RCC 7860 (cell line): ENCODE measurements at places on chromosomes 11 and 22.

- no peak for DNase-seq
These were observed 8.9 kb upstream of the DCHS1 start for GRCh38 chr11:6664551-6664950.

GRCh38 chr11:22276535-22276934, 61.6 kb upstream of the SLC17A6 start:
- DNase-seq: no peak

DNA sequence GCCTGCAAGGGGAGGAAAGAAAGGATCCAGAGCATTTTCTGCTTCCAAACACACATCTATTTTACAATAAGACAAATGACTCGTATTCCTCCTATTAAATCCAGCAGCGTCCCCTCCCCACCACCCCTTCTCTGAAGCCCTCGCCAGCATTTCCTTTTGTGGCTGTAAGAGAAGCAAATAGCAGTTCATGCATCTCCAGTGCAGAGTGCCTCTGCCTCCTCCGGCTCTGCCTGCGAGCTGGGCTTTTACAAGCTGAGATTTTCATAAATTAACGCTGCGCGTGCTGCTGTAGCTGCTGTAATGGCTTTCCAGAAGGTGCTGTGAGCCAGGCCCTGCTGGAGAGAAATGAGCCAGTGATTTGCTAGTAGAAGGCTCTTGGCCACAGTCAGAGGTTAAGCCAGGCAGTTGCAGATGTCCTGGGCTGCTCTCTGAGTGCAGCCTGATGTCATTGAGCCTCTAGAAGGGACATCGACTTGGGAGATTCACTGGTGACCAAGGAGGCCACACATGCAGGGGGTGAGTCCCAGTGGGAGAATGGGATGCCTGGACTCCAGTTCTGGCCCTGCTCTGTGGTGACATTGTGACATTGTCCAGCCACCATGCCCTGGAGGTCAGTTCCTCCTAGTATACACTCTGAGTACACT, 134.5 kb upstream of the NAV2 start:
- DNase-seq: no peak

GRCh38 chr11:115871161-115871760, 367.0 kb upstream of the CADM1 start:
- DNase-seq: no peak

DNA sequence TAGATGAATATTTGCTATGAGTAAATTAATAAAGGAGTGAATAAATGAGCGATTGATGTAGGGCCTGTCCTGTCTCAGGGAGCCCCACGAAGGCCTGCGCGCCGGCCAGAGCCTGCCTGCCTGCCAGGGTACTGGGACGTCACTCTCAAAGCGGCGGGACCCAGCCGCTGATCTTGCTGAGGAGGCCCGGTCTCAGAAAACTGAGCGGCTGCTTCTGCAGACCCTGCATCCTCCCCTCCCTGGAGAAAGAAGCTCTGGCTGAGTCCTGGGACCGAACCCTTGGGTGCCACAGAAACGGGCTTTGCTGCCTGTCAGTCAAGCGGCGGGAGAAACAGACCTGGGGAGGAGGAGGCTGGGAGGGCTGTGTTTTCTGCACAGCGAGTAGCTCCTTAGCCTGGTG, 91.6 kb upstream of the B3GAT1 start:
- no peak for DNase-seq

DNA sequence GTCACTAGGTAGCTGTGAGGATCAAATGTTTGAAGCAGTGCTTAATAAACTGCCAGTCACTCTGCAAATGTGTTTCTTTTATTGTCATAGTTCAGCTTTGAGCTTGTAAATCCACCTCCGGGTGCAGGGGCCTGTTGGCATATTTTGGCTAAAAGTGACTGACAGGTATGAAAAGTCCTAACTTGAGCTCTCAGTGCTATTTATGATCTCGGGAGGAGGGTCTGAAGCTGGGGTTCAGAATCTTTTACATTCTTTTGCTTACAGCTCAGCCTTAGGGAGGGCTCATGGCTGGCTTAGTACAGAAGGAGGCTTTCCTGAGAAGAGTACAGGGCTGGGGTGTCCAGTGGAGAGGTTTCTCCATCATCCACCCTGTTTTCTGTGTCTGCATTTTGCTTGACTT, 1.5 kb downstream of the ASPHD2 start:
- no peak for DNase-seq

GRCh38 chr22:42069801-42070516, 653 bp downstream of the NAGA start:
- DNase-seq: no peak

- no peak for DNase-seq
These were observed 20.4 kb upstream of the SCUBE1 start for GRCh38 chr22:43363315-43364168.

DNA sequence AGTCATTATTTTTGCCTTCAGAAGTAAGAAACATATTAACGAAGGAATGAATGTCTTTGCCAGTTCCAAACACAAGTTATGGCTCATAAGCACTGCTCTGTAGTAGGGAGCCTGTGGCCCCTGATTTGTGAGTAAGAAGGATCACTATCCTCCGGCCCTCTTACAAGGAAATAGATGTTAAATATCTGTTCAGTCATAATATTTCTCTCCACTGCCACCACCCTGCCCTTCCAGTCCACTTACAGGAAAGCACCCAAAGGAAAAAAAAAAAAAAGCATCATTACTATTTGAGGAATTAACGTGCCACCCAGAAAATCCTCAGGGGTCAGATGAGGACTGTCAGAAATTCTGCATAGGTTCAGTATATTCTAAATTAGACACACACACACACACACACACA, 123.4 kb downstream of the ETS1 start:
- peak; percentile 29 for DNase-seq

- no peak for DNase-seq
These were observed 1.0 kb downstream of the PHETA2 start for GRCh38 chr22:42074846-42075676.

DNA sequence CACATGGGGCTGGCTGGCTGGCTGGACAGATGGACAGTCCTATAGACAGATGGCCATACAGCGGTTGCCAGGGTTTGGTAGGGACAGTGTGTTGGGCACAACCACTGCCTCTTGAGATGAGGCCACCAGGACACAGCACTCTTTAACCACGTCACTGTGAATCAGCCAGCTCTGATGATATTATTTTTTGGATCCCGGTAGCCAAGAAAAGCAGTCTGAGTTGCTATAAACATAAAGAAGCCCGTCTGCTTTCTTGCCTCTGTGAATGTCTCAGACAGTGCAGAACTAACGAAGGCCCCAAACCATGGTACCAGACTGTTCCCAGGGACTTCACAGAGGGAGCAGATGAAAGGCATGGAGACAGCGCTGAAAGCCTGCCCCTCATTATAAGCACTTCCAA, 115.9 kb upstream of the CSNK2A3 start:
- DNase-seq: no peak

GRCh38 chr22:22519591-22519990, 479 bp downstream of the ZNF280A start:
- no peak for DNase-seq
